Caki2 (cell line): ENCODE measurements at places on chromosomes 7 and 10. TPM values are rescaled to one million over a fixed set of nuclear protein-coding genes. Genes with fewer than 3 reads are reported as not detected.

DNA sequence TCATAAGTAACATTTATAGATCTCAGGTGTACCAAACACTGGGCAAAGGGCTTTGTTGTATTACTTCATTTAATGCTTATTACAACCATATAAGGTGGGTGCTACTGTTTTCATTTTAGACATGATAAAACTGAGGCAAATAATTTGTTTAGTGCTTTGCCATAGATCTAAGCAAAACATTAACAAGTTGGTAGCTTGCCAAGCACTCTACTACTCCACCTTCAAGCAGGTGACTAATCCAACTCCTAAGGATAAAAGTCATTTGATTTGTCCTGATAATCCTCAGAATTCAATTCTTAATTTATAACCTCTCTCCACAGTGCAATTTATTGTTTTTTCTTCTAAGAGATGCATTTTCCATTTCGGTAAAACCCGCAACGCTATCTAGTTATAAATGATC, 646.4 kb downstream of the GRM8 start:
- no peak for DNase-seq

Gene ASAH2
- 0.47 TPM in 1 of 2 replicates, not detected in the other for total RNA-seq

DNA sequence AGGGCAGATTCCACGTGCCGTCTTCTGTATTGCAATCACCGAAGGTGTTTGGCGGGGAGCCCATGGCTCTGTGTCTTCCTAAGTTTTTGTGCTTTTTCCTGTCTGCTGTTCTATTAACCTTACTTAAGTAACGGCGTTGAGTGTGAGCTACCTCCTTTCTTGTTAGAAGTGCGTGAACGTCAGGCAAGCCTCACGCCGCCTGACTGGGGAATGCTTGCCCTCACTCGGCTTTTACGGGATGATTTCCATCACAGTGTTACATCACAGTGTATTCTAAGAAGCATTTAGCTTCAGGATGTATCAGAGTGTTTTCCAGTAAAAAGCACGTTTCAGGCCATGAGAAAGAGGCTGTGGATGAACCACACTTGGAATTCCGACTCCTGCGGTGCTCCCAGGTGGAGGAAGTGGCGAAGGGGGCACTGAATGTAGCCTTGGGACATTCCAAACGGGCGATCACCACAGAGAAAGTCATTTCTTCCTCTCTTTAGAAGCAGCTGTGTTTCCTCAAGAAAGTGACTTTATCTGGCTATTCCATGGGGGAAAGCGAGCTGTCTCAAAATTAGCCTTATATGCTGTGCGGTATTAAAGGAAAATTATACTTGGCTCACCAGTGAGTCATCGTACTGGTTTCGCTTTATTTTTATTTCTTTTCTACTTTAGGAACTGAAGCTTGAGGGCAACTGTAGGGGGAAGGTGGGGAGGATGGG, 290.7 kb downstream of the KLF6 start:
- DNase-seq: no peak

GRCh38 chr7:31687024-31687748, at the start of gene PPP1R17:
Gene PPP1R17 (plus strand): TSS chr7:31687215. CDS start chr7:31692442, 5,227 bp downstream.
- DNase-seq: no peak

Gene ARHGEF35
- total RNA-seq: 3.1 and 4.8 TPM in 2 replicates

DNA sequence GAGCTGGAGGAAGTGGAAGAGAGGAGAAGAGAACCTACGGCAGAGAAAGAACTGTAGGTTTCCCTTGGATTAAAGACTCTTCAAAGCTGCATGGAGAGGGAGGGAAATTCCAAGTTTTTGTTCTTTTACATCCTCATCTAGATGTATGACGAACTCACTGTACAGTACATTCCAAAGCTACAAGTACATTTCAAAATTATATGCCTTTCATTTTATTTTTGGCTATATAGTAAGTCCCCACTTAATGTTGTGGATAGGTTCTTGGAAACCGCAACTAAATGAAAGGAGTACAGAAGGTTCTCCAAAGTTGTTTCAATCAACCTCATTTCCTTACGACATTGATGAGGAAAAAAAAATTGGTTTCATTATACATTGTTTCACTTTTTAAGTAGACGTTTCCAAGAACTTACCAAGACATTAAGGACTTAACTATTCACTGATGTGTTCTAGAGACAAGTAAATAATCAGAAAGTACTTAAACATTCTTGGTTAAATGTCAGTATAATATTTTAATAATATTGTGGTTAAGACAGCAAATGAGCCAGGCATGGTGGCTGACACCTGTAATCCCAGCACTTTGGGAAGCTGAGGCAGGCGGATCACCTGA, 16.1 kb upstream of the JMJD1C start:
- DNase-seq: no peak

Gene NOS3
- total RNA-seq: 2.9 and 12.0 TPM in 2 replicates

- no peak for DNase-seq
Measured at GRCh38 chr10:133388973-133389818, 4.8 kb upstream of the MTG1 start.

DNA sequence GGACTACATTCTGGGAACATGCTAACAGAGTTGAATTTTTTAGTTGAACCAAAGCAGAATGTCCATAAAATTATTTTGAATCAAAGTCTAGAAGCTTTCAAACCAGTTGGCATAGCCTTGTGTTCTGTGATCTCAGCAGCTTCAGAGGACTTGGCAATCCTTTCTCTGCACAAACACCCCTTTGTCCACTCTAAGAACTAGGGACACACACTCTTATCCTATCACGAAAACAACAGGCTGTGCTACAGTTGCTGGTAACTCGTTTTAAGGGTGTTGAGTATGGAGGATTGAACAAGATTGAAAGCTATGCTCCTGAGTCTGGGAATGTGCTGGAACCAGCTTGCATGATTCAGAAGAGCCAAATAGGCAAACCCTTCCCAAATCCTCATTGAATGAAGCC, 76.4 kb upstream of the PRSS58 start:
- no peak for DNase-seq

GRCh38 chr7:90599892-90600555, 3.9 kb downstream of the CDK14 start:
- DNase-seq: no peak

DNA sequence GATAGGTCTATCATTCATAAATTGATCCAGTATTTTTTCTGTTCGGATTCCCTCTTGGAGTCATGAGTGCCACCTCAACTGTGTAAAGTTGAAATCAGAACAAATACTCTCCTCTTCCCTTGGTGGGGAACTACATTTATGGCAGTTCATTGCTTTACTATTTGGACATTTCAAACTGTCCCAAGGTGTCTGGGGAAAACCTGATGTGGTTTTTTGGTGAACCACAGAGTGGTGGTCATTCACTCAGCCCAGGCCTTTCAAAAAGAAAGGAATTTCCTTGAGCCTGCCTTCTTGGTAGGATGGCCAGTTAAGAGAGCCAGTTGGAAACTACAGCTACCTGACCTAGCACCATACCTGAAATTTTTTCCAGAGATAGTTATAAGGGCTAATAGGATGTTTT, 59.0 kb downstream of the ABCB1 start:
- no peak for DNase-seq

DNA sequence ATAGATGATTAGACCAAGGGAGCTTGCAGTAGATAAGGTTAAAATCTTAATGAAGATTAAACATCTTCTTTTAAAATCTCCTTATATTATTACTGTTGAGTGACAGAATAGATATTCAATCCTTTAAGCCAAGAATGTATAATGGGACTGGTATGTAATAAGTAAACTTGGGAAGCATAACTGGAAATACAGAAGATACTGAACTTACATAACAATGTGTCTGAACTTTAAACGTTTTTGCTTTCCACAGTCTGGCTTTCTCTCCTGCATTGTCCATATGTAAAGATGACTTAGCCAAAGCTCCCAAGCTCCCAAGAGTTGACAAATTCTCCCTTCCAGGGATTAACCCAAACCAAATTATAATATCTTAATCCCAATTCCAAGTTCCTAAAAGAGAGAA, 129.8 kb downstream of the KCND2 start:
- no peak for DNase-seq
